Colonic mucosa (tissue), 4 donors: ENCODE measurements at places on chromosomes 13 and 19. TPM values are rescaled to one million over a fixed set of nuclear protein-coding genes. Genes with fewer than 3 reads are reported as not detected.

Gene CCL25
- total RNA-seq, result not detected

- H3K27ac ChIP-seq, result no peak overlapping the region
- H3K27me3 ChIP-seq, result no peaks in the 10 kb centered on the region
- peaks cover 3% of the 10 kb centered on the region for H3K4me1 ChIP-seq
Observed at GRCh38 chr13:32045537-32045936, 14.0 kb downstream of the FRY start.

- H3K4me3 ChIP-seq, result no peak overlapping the region
- no peak for DNase-seq
- H3K27me3 ChIP-seq, result no peaks in the 10 kb centered on the region
- H3K36me3 ChIP-seq, result no peaks in the 10 kb centered on the region
Observed at GRCh38 chr13:63370101-63370500, 1954.5 kb upstream of the PCDH20 start.

- H3K4me3 ChIP-seq, result no peak overlapping the region
- H3K27ac ChIP-seq, result no peak overlapping the region
- no peaks in the 10 kb centered on the region for H3K4me1 ChIP-seq
- H3K27me3 ChIP-seq, result no peaks in the 10 kb centered on the region
Observed at GRCh38 chr13:111857336-111857735, 209.6 kb upstream of the SOX1 start.

DNA sequence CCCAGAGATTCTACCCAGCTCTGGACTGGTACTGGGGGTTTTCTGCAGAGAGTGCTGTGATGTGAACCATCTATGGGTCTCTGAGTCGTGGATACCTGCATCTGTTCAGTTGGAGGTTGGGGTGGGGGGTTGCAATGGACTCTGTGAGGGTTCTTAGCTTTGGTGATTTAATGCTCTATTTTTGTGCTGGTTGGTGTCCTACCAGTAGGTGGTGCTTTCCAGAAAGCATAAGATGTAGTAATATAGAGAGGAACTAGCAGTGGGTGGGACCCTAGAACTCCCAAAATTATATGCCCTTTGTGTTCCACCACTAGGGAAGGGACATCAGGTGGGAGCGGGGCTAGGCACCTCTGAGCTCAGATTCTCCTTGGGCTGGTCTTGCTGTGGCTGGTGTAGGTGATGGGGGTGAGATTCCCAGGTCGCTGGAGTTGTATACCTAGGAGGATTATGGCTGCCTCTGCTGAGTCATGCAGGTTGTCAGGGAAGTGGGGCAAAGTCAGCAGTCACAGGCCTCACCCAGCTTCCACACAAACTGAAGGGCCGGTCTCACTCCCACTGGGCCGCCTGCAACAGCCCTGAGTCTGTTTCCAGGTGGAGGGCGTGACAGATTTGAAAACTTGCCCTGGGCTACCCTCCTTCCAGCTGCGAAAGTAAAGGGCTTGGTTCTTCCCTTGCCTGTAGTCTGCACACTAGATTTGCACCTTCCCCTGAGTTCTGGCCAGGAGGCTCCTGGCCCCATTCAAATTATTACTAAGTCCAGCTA lies 573.0 kb upstream of the SLITRK1 start:
- DNase-seq, result no peak
- H3K4me1 ChIP-seq, result no peaks in the 10 kb centered on the region
- H3K27me3 ChIP-seq, result no peaks in the 10 kb centered on the region
- no peaks in the 10 kb centered on the region for H3K36me3 ChIP-seq

DNA sequence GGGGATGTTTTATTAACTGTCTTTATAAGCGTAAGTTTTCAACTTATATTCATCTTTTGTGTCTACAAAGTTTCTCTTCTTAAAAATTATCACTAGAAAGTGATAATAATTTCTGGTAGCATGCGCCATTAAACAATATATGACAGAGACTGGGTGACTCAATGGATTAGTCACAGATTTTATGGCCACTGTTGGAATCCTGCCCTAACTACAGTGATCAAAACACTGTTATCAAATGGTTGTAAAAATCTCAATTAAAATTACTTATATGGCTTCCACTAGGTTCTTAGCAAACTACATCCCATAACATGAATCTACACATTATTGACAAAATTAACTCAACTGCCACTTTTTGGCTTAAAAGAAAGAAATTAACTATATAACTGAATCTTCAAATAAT lies 350.0 kb downstream of the DACH1 start:
- H3K36me3 ChIP-seq, result no peaks in the 10 kb centered on the region
- H3K27ac ChIP-seq, result no peak overlapping the region
- peak; percentile 32 for DNase-seq

Gene FGF22
- total RNA-seq, result not detected

GRCh38 chr13:98273824-98274742 lies 97.0 kb upstream of the RNF113B start:
- no peaks in the 10 kb centered on the region for H3K4me1 ChIP-seq
- DNase-seq, result no peak
- no peak overlapping the region for H3K27ac ChIP-seq
- no peak overlapping the region for H3K4me3 ChIP-seq
- no peaks in the 10 kb centered on the region for H3K27me3 ChIP-seq
- no peaks in the 10 kb centered on the region for H3K36me3 ChIP-seq

GRCh38 chr19:44807652-44808462 lies 1.0 kb upstream of the BCAM start:
- H3K36me3 ChIP-seq, result no peaks in the 10 kb centered on the region
- no peak overlapping the region for H3K4me3 ChIP-seq
- no peaks in the 10 kb centered on the region for H3K27me3 ChIP-seq
- H3K27ac ChIP-seq, result no peak overlapping the region
- H3K4me1 ChIP-seq, result peaks cover 10% of the 10 kb centered on the region

Gene PEX11G
- 5.7 TPM for total RNA-seq

DNA sequence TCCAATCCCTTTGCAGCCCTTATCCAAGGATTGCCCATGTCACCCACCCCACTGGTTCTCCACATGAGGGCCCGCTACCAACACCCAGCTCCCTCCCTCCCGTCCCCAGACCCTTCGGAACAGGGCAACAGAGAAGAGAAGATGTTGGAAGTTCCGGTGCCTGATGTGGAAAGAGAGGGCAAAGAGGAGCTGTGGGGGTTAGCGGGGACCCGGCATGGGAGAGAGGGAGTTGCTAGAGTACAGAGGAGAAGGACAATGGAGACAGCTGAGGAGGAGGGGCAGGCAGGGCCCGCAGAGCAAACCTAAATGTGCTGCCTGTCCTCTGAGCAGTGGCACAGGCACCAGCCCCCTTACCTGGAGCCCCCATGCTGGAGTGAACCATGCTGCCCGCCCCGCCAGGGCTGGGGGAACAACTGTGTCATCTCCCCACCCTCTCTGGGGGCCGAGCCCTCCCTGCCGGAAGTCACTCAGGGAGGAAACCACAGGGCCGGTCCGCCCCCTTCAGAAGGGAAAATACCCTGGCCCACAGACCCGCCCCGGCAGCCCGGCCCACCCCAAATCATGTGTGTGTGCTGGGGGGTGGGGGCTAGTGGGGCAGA lies at the start of gene POU2F2:
Gene POU2F2 (minus strand): TSS at position 417 of the 599 bp plus-strand sequence. CDS start 35 bp downstream, at position 382.
- H3K27me3 ChIP-seq, result peaks cover 14% of the 10 kb centered on the region
- H3K36me3 ChIP-seq, result no peaks in the 10 kb centered on the region
- peak; percentile 55 for DNase-seq
- peaks cover 3% of the 10 kb centered on the region for H3K4me1 ChIP-seq
- H3K27ac ChIP-seq, result peak within 1 kb of the TSS; percentile 20

Gene NMRK2
- total RNA-seq, result not detected

Gene ZNF738
- total RNA-seq, result 4.5 TPM

Gene BLVRB
- 76.5 TPM for total RNA-seq

Gene MCF2L
- total RNA-seq, result 88.3 TPM

DNA sequence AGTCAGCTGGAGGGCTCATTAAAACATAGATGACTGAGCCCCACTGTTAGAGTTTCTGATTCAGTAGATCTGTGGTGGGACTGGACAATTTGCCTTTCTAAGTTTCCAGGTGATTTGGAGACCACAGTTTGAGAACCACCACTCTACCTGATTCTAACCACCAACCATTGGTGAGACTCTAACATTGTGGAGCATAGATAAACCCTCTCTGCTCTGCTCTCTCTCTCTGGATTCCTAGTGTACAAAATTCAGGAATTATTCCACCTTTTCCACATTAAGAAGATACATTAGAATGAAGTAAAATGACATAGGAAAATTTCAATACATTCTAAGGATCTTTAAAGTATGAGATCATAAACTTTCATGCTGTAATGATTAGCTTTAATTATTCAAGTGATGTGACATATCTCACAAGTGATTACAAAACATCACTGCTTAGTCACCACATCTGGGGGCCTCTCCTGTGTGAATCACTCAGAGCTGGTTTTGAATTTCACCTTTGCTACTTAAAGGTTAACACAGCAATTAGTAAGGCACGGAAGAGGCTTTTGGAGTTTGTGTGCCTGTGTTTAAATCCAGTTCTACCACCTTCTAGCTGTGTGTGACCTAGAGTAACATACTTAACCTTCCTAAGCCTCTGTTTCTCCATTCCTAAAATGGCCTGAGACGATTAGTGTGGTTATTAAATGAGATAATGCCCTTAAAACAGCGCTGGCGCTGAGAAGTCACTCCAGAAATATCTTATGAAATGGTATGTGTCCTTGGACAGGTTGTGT lies 78.5 kb upstream of the NBEA start:
- H3K36me3 ChIP-seq, result no peaks in the 10 kb centered on the region
- no peak overlapping the region for H3K27ac ChIP-seq
- no peak overlapping the region for H3K4me3 ChIP-seq
- no peak for DNase-seq
- H3K27me3 ChIP-seq, result no peaks in the 10 kb centered on the region
- no peaks in the 10 kb centered on the region for H3K4me1 ChIP-seq

GRCh38 chr13:68199271-68199670 lies 969.1 kb upstream of the PCDH9 start:
- H3K36me3 ChIP-seq, result no peaks in the 10 kb centered on the region
- H3K4me1 ChIP-seq, result no peaks in the 10 kb centered on the region
- H3K27me3 ChIP-seq, result no peaks in the 10 kb centered on the region
- no peak for DNase-seq

Gene PALM3
- total RNA-seq, result 0.37 TPM

GRCh38 chr19:3450796-3451411 lies 29.4 kb downstream of the SMIM24 start:
- no peak overlapping the region for H3K4me3 ChIP-seq
- no peaks in the 10 kb centered on the region for H3K27me3 ChIP-seq
- H3K36me3 ChIP-seq, result no peaks in the 10 kb centered on the region

DNA sequence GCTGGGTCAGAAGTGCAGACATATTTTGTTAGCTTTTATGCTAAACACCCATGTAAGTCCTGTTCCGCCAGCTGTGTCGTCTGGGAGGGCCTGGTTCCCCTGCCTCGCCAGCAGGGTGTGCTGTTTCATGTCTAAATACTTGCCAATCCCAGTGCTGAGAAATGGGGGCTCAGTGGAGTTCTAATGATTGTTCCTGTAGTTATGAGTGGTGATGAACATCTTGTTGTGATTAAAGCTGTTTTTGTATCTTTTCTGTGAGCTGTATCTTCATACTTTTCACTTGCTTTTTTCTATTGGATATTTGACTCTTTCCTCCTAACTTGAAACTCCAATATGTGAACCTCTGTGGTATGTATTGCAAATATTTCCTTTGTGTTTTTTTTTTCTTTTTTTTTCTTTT lies 32.7 kb downstream of the KDM4B start:
- DNase-seq, result no peak
- peaks cover 5% of the 10 kb centered on the region for H3K4me1 ChIP-seq
- no peaks in the 10 kb centered on the region for H3K27me3 ChIP-seq
- H3K4me3 ChIP-seq, result no peak overlapping the region
- no peaks in the 10 kb centered on the region for H3K36me3 ChIP-seq

DNA sequence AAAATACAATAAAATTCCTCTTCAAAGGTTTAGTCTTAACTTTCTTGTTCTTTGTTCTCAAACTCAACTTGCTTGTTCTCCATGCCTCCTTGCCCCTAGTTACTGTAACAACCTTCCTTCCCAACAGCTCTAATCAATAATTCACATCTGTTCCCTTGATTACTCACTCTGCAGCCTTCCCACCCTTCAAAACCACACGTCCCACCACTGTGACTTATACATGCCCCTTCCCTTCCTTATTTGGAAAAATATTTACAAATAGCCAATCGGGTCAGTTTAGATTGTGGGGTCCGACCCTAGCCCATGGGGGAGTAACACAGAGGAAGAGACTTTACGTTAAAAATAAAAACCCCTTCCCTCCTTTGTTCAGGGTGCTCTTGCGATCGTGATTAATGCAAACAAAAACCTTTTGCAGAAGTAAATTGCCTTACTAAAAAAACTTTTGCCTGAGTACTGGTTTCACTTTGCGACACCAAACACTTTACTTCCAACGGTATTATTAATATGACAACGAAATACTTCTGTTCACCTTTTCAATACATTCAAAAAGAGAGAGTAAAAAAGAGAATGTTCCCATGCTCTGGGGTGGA lies 512 bp upstream of the ZNF93 start:
- H3K27ac ChIP-seq, result peak overlapping the region; percentile 72
- H3K36me3 ChIP-seq, result no peaks in the 10 kb centered on the region
- no peaks in the 10 kb centered on the region for H3K4me1 ChIP-seq
- DNase-seq, result no peak
- H3K4me3 ChIP-seq, result peak overlapping the region; percentile 69

Gene LILRA5
- total RNA-seq, result 2.7 TPM

DNA sequence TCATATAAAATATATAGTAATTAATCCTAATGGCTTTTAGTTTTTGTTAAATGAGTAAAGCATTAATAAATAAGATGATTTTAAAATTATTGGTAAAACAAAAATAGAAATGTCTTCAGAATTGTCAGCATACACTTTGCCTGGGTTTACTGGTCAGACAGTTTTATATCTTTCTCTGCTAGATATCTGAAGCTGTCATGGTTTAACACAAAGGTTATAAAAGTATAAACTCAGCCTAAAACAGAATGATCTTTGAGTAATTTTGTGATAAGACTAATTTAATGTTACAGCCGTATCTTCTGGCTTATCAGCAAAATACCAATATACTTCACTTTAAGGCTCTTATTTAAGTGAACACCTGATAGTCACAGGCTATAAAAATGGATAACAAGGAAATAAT lies 17.8 kb upstream of the NAA16 start:
- no peaks in the 10 kb centered on the region for H3K36me3 ChIP-seq
- no peak overlapping the region for H3K4me3 ChIP-seq
- DNase-seq, result no peak

DNA sequence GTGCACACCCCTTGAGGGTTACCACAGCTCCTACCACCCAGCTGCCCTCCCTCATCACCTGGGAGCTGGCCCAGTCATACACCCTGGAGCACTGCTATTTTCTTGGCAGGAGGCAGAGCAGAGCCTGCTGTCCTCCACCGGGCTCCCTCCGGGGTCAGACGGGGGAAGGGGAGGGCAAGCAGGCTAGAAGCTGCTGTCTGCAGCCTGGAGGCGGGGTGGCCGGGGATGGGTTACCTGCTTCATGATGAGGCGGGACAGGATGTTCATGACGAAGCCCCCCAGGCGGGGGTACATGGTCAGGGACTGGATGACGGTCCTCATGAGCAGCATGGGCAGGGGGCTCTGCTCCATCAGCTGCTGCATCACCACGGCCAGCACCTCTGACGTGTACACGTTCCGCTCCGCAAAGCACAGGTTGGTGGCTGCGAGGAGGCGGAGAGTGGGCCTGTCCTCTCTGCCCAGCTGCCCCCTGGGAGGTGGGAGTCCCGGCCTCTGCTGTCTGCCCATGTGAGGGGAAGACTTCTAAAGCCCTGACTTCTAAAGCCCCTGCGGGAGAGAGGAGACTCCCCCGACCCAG lies 2.7 kb upstream of the RSPH6A start:
- no peak overlapping the region for H3K4me3 ChIP-seq
- no peak overlapping the region for H3K27ac ChIP-seq
- no peaks in the 10 kb centered on the region for H3K36me3 ChIP-seq

Gene ANGPTL8
- not detected for total RNA-seq
